Myocyte (in vitro differentiated cells): ENCODE measurements at places on chromosomes 5 and 9.

DNA sequence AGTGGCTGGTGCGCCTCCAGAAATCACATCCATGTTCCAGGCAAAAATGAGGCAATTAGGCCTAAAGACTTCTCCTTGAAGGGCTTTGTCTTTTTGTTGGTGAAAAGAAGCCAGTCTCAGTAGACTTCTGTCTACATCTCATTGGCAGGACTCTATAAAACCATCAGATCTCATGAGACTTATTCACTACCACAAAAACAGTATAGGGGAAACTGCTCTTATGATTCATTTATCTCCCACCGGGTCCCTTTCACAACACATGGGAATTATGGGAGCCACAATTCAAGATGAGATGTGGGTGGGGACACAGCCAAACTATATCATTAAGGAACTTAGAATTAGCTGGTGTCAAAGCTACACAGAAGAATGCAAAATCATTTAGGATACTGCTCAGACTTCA, 77.7 kb upstream of the SNX2 start:
- DNase-seq: no peak

DNA sequence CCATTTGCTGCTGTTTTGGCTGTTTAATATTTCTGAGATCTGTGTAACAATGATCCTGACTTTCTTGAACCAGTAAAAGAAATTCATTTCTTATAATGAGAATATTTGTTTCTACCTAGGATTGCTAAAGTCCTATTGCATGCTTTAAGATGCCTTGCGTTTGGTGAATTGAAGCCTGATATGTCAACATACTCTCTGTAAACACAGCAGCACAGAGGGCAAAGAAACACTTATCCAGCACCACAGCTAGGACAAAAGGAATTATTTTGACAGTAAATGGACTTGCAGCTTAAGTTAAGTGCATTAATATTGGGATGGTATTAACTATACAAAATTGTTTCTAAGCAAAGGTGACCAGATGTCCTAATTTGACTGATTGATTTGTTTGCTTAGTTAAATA, 2031.2 kb upstream of the CDH6 start:
- no peak for DNase-seq

DNA sequence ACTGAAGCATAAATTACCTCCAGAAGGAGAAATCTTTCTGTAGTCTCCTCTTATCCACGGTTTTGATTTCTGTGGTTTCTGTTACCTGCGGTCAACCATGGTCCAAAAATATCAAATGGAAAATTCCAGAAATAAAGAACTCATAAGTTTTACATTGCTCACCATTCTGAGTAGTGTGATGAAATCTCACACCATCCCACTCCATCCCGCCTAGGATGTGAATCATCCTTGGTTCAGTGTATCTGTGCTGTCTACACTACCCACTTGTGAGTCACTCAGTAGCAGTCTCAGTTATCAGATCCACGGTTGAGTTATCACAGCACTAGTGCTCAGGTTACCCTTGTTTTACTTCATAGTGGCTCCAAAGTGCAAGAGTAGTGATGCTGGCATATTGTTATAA, 371.2 kb downstream of the NFIB start:
- DNase-seq: peak; percentile 87

GRCh38 chr5:152549709-152550108, 144.6 kb upstream of the NMUR2 start:
- DNase-seq: no peak

DNA sequence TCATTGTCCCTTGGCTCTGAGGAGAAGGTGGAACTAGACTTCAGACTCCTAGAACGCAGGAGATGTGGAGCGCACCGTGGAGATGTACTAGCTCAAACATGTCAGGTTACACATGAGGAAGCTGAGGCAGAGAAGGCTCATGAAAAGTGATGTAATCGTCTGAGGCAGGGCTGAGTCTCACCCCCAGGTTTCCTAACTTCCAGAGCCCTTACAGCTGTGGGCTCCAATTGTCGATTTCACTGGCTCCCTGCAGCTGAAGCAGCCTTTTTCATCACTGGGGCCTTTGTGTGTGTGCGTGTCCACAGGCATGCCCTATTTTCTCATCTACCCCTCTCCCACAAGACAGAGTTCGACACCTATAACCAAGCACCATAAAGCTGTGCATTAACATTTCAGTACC, 370.6 kb downstream of the NTRK2 start:
- DNase-seq: no peak

DNA sequence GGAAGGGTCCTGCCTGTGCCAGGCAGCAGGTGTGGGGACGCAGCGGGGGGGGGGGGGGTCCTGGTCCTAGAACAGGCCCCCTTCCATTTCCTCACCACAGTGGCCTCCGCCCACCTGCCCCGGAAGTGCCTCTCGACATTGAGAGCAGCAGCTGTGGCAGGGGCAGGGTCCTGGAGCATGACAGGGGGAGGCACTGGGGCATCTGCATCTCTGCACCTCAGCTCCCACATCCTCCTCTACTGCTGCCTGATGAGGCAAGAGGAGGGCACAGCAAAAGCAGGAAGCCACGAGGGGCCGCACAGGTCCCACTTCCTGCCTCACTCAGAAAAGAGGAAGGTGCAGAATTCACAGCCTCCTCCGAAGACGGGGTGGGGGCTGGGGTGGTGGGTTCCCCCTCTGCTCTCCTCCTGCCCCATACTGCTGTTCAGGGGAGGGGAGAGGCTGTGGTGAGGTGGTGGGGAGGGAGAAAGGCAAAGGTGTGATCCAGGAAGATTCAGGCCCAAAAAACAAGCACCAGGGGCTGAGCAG, 14.8 kb downstream of the AKNA start:
- no peak for DNase-seq

DNA sequence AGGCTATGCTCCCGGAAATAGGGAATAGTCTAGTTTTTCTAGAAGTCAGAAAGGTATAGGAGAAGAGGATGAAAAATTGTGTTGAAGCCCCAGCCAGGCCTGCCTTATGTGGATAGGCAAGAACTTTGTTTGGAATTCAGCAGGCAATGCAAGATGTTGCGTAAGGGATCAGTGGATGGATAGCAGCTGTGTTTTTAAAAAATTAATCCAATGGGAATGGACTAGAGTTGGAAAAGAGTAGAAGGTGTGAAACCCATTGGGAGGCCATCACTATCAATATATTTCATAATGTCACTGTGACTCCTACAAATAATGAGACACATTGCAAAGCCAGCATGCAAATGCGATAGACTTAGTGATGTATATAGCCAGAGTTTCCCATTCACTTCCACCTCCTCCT, 281.9 kb downstream of the MARCHF11 start:
- DNase-seq: no peak
